ENCODE measurements at places on chromosomes 7 and 10.
A peak's percentile ranks its signal among the peaks of the same experiment; 100 is the strongest.

DNA sequence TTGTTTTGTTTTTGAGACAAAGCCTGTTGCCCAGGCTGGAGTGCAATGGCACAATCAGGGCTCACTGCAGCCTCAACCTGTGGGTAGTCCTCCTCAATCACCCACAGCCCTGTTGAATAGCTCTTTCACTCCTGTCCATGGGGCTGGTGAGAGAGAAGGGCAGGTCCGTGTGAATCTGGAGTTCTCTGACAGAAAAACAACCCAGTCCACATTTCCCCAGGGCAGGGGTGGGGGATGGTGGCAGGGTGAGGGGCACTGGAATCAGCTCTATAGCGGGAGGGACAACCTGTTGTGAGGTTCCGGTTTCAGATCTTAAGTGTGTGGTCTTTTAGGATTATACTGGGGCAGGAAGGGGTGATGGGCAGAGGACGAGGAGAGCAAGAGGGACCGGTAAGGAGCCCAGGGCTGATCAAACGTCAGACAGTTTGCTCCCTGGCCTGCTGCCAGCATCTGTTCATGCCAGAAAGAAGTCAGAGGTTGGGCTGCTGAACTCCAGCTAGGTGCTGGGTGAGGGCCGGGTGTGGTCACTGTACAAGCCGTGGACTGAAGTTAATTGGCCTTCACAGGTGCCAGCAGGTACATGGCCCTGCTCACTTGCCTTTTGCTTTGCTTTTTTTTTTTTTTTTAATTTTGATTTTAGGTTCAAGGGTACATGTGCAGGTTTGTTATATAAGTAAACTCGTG, 33.2 kb upstream of the MKRN1 start:
- peak; percentile 67 for DNase-seq

- no peak for DNase-seq
These were observed 639.3 kb upstream of the GALNT17 start for GRCh38 chr7:70492625-70493024.

GRCh38 chr10:88073682-88074081, 210.3 kb downstream of the PTEN start:
- no peak for DNase-seq

DNA sequence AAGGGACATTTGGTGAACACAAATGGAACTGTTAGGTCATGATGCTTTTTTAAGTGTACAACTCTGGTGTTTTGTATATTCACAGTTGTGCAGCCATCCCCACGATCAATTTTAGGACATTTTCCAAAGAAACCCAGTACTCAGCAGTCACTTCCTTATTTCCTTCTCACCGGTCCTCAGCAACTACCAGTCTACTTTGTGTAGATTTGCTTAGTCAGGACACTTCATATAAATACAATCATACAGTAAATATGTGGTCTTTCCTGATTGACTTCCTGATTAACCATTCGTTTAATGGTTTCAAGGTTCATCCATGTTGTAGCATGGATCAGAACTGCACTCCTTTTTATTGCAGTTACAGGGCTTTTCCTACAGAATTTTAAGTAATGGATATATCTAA, 14.4 kb downstream of the SGPL1 start:
- peak; percentile 100 for DNase-seq

GRCh38 chr7:141344153-141344935, 206.9 kb upstream of the AGK start:
- DNase-seq = no peak

GRCh38 chr7:49513911-49514310, 259.5 kb upstream of the VWC2 start:
- DNase-seq = no peak

DNA sequence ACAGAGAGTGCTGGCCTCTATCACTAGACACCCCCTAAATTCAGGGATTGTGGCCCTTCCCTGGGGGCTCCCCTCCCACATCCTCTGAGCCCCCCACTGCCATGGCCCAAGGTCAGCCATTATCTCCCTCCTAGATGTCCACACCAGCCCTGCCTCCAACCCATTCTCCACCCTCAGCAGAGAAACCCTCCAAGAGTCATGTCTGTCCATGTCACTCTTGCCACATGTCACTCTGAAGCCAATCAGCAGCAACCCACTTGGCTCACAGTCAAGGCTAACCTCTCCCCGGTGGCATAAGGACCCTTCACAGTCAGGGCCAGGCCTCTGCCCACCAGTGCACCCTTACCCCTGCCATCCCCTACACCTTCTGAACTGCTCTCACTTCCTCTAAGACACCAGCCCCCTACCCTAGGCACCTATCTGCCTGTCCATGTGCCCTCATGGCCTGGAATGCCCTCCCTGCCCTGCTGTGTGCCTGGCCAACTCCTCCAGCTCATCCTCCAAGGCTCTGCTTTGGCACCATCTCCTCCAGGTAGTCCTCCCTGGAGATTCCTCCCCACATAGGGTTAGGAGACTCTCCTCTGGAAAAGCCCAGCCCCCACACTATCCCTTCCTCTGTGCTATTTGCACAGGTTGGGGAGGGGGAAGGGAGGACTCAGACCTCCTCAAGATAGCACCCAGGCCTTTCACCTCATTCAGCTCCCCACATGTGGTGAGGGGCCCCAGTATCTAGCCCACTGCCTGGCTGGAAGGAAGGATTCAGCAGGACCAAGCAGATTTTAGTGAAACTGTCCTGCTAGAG, 83.7 kb downstream of the GRID1 start:
- DNase-seq = no peak
